ENCODE measurements at places on chromosomes 2 and 18.

- DNase-seq = peak; percentile 72
Measured at GRCh38 chr2:47272031-47272864, 117.1 kb upstream of the STPG4 start.

GRCh38 chr2:3745920-3746319 lies 42.5 kb downstream of the DCDC2C start:
- no peak for DNase-seq

DNA sequence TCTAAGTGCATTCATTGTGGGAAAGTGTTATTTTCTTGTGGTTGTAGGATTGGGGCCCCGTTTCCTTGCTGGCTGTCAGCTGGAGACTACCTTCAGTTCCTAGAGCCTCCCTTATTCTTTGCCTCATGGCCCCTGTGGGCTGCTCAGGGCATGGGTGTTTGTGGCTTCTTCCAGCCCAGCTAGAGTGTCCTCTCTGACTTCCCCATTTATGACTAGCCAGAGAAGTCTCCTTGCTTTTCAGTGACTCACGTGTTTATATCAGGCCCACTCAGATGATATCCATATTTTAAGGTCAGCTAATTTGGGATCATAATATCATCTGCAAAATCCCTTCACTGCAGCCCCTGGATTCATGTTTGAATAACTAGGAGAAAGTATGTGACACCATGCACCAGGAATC lies 62.8 kb downstream of the DTNA start:
- DNase-seq = no peak

GRCh38 chr2:64085936-64086335 lies 58.3 kb downstream of the PELI1 start:
- no peak for DNase-seq

- DNase-seq = no peak
Measured at GRCh38 chr18:12369211-12369610, 7.8 kb downstream of the AFG3L2 start.

DNA sequence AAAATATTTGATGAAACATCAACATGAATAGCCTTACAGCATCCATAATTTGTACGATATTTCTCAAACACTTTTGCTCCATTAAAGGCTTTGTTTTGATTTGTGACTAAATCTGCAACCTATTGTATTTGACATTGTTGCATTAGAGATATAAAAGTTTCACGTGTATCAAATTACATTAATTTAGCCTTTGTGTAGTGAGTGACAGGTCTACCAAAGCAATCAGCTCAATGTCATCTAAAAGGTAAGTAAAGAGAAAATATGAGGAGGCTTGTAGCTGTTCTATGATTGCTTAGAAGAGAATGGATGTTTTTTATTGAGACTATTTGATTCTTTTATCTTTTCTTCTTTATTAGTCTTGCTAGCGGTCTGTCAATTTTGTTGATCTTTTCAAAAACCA lies 430.2 kb downstream of the GALR1 start:
- no peak for DNase-seq

DNA sequence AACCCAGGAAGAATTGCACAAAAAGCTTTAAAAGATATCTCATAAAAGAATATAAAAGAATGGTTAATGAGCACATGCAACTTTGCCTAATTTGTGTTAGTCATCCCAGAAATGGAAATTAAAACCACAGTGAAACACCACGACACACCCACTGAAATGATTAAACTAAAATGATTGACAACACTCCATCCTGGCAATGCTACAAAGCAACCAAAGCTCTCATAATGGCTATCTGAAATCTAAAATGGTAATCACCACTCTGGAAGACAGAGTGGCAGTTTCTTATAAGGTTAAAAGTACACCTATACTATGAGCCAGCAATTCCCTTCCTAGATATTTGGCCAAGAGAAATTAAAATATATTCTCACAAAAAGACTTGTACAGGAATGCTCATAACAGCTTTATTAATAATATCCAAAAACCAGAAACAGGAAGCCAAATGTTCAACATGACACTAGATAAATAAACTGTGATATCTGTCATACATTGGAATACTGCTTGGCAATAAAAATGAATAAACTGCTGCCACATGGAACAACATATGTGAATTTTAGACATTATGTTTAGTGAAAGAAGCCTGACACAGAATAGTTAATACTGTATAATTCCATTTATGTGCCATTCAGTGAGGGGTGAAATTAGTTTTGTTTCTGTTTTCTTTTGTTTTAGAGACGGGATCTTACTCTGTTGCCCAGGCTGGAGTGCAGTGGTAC lies 105.3 kb upstream of the BCL2L11 start:
- DNase-seq = no peak

- DNase-seq = no peak
Measured at GRCh38 chr2:125684256-125684655, 971.7 kb upstream of the GYPC start.

- no peak for DNase-seq
Measured at GRCh38 chr18:8662560-8663255, 42.6 kb upstream of the MTCL1 start.

GRCh38 chr2:24317491-24317920 lies 42.8 kb downstream of the ITSN2 start:
- no peak for DNase-seq

DNA sequence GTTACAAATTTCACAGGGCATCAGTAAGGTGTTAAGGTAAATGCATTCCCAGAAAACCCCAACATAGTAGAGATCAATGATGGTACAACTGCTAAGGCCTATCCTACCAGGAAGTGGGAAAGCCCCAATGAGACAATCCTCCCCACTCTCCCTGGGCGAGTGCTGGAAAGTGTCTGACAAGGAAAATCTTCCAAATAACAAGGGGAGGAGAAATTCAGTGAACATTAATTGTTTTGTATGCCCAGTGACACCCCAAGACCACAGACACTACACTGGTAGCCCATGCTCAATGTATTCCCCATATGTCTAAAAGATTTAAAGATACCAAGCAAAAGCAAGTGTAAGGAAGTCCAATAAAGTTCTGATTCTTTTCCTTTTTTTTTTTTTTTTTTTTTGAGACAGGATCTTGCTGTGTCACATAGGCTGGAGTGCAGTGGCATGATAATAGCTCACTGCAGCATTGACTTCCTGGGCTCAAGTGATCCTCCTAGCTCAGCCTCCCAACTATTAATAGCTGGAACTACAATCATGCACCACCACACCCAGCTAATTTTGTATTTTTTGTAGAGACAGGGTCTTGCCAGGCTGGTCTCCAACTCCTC lies 24.7 kb downstream of the B4GALT6 start:
- DNase-seq = no peak

DNA sequence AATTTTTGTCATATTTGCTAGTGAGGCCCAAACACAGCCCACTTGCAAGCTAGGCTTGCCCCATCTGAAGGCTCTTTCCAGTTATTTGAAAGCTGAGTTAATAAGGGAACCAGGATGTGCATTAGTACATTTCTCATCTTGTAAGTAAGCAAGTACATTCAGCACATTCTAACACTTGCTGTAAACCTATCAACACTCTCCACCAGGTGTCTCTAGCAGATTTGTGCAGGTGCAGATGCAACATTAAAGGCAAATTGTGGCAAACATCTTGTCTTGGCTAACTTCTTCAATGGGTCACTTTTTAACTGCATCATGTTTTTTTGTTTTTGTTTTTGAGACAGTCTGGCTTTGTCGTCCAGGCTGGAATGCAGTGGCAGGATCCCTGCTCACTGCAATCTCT lies 25.3 kb upstream of the MFSD6 start:
- DNase-seq = no peak

DNA sequence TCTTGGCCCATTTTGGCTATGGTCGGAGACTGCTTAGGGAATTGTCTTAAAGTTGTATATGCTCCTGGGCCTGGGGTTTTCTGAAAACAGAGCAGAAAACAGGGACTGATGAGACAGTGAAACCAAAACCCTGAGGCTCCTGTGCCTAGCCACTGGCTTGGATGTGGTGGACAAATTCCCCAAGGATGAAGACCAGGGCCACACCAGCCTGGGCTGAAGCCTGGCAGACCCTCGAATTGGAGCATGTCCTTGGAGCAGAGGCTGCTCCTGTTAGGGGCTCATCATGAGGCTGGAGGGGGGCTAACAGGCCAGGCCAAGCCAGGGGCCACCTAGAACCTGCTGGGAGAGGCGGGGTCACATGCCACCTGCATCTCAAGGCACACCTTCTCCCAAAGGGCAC lies 68.1 kb downstream of the STPG4 start:
- DNase-seq = no peak

DNA sequence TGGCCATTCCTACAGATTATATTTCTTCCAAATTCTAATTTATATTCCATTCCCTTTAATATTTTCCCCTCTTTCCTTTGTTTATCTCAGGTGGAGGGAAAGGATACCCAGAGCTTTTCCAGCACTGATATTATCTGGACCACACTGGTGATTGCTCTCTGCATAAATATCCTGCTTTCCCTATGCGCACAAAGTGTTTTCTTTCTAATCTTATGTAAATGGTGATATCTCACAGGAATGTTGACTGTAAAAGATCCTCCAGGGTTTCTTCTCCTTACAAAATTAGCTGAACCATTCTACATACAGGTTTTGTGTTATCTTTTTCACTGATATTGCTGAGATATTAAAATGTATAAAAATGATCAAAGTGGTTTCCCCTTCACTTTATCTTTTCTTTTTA lies 59.1 kb upstream of the GALNT13 start:
- DNase-seq = no peak

GRCh38 chr18:13756261-13756660 lies 29.8 kb downstream of the RNMT start:
- DNase-seq = no peak
